ENCODE measurements at places on chromosomes 1 and 21.

GRCh38 chr1:75615613-75616435 lies 4.9 kb upstream of the SLC44A5 start:
- DNase-seq, result no peak

GRCh38 chr1:171879556-171879955 lies 38.3 kb downstream of the DNM3 start:
- DNase-seq, result no peak

GRCh38 chr1:166302989-166303758 lies 136.4 kb upstream of the FAM78B start:
- no peak for DNase-seq

GRCh38 chr21:29072873-29073221 lies 601 bp downstream of the CCT8 start:
- no peak for DNase-seq

- DNase-seq, result no peak
Observed at GRCh38 chr1:119298687-119299303, 69.8 kb upstream of the HAO2 start.

GRCh38 chr21:42257091-42257765 lies 38.3 kb downstream of the ABCG1 start:
- DNase-seq, result no peak

DNA sequence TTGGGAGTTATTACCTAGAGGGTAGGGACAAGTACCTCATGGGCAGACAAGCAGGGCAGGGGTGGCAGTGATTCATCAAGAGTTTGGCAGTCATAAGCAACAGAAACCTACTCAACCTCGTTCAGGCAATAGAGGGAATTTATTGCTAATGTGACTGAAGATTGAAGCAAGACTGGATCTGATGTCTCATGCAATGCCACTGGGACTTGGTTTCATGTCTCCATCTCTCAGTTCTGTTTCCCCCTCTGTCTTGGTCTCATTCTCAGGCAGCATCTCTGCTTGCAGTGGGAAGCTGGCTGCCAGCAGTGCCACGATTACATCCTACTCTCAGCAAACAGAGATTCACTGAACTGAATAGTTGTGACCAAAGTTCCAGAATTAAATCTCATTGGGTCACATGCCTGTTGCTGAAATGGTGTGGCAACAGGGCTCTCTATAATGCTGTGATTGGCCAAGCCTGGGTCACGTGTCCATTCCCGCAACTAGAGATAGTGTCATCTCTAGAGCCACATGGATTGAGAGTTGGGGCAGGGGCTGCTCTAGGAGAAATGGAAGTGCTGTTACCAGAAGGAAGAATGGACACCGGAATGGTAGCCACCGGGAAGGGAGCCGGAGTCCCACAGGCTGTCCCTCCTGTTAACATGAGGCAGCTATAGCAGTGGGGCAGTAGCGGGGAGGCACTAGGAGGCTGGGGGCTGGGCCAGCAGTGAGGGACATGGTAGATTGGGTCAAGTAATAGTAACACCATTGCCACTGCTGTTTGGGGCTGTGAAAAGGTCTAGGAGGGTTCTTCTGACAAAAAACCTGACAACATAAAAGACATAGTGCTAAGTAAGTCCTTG lies 3.9 kb upstream of the CDC42 start:
- no peak for DNase-seq

DNA sequence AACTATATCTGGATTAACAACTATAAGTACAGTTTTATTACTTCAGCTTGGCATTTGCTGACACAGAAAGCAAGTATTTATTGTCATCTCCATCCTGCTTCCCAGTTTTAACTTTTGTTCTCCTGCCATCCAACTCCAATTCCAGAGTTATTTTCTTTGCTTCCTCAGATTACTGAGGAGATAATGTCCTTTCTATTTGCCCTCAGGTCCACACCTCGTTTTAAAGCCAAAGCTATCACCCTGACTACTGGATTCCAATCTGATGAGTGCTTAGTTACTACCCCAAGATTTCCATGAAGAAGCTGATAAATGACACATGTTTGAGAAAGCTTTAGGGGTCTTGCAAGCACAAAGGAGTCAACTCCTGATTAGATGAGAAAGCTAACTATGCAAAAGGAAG lies 25.2 kb downstream of the ACKR1 start:
- no peak for DNase-seq

DNA sequence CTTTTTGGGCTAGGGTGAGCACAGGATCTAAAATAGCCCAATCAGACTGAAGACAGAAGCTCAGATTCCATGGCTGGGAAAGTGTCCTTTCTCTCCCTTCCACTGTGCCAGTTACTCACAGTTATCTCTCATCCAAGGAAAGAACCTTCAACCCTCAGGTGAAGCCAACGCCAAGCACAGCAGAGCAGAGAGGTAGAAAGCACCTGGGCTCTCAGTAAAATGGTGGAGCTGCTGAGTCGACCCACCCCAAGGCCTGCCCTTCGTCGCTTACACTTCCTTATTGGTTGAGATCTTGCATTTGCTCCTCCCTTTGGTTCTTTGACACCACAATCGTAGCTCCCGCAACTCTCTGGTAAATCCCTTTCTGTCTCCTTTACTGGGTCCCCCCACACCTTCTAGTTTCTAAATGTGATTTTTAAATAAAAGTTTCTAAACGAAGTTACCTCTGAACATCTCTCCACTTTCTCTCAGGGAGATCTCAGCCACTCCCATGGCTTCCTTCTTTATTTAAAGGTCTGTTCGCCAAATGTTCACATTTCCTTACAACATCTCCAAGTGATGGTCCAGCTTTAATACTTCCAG lies 27.5 kb upstream of the SLC30A1 start:
- DNase-seq, result peak; percentile 21

DNA sequence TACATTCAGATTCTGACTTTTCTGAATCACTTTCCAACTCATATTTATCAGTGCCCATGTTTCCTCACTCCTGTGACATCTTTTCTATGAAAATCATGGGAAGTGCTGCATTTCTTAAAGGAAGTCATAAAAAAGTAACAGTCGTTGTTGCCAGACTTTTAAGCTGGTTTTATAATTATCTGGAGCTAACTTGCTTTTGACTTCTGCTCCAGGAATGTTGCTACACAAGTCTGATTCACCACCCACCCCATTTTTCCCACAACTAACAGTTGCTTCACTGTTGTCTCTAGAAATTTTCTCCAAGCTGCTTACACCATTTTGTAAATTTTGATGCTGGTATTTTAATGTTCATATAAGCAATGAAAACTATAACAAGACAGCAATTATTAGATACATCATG lies 12.2 kb downstream of the FCRLB start:
- no peak for DNase-seq

- no peak for DNase-seq
Observed at GRCh38 chr1:58363585-58363984, 182.9 kb downstream of the OMA1 start.

GRCh38 chr1:168819668-168820067 lies 90.7 kb upstream of the DPT start:
- DNase-seq, result no peak

GRCh38 chr1:189084811-189085210 lies 1392.9 kb downstream of the BRINP3 start:
- no peak for DNase-seq

GRCh38 chr1:198754670-198755069 lies 115.8 kb downstream of the PTPRC start:
- DNase-seq, result no peak

GRCh38 chr1:15939181-15940109 lies 36.5 kb downstream of the ZBTB17 start:
- no peak for DNase-seq

DNA sequence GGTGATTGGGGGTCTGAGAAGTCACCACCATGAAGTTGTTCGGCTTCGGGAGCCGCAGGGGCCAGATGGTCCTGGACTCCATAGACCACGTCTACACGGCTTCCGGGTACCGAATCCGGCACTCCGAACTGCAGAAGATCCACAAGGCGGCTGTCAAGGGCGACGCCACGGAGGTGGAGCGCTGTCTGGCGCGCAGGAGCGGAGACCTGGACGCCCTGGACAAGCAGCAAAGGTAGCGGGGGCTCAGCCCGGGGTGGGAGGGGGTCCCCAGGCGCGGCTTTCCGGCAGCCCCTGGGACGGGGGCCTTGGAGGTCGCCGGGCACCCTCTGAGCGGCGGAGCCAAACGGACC lies 146.5 kb downstream of the LIPI start:
- no peak for DNase-seq

- DNase-seq, result no peak
Observed at GRCh38 chr1:4689271-4689935, 35.0 kb downstream of the AJAP1 start.

- DNase-seq, result no peak
Observed at GRCh38 chr1:51314974-51315373, 15.4 kb downstream of the TTC39A start.

DNA sequence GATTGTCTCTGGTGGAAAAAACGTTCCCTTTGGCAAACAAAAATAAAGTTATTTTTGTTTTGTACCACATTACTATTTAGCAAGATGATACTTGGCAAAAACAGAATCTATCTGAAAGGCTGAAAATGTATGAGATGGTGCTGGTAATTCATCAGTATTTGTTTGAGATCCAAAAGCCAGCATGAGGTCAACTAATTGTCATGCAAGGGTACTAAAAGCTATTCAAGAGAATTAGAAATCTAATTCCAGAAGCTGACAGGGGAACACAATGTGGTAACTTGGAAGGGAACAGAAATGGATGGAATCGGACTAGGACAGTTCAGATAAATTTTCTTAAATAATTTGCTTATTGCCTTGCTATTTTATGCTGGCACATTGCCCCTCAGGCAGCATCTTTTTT lies 263.8 kb downstream of the KCNT2 start:
- DNase-seq, result no peak

DNA sequence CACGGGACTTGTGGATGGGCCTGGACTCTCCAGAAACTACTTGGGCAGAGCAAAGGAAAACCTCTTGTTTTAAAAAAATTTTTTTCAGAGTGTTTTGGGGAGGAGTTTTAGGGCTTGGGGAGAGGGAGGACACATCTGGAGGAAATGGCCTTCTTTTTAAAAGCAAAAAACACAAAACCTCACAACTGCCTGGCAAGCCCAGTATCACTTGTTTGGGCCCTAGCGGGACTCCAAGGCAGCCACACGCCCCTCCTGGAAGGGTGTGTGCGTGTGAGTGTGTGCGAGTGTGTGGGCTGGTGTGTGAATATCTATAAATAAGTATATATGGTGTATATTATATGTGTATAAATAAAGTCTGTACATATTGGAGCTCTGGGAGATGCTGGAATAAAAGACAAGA lies 57.7 kb upstream of the ACTL8 start:
- no peak for DNase-seq

GRCh38 chr1:21651214-21652042 lies 17.7 kb downstream of the RAP1GAP start:
- peak; percentile 51 for DNase-seq

- no peak for DNase-seq
Observed at GRCh38 chr1:156012051-156012817, 8.5 kb downstream of the SSR2 start.

- no peak for DNase-seq
Observed at GRCh38 chr1:59596432-59596831, 218.3 kb upstream of the HOOK1 start.

- DNase-seq, result no peak
Observed at GRCh38 chr1:17611991-17612390, 72.5 kb downstream of the ARHGEF10L start.

- DNase-seq, result no peak
Observed at GRCh38 chr1:225427235-225428067, at the start of gene LBR. LBR (minus strand) TSS chr1:225428038; CDS start chr1:225424075, 3,963 bp downstream.

DNA sequence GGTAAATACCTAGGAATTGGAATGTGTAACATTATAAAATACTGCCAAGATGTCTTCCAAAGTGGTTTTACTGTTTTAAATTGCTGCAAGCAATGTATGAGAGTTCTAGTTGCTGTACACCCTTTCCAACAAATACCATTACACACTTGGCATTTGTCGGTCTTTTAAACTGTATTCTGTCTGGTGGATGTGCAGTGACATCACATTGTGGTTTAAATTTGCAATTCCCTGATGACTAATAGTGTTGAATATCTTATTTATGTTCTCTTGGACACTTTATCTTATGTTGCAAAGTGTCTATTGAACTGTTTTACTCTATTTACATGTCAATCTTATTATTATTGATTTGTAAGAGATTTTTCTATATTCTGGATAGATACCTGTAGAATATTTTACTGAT lies 561.2 kb upstream of the B3GALT2 start:
- DNase-seq, result no peak

- no peak for DNase-seq
Observed at GRCh38 chr1:3465935-3466321, 11.5 kb downstream of the ARHGEF16 start.

DNA sequence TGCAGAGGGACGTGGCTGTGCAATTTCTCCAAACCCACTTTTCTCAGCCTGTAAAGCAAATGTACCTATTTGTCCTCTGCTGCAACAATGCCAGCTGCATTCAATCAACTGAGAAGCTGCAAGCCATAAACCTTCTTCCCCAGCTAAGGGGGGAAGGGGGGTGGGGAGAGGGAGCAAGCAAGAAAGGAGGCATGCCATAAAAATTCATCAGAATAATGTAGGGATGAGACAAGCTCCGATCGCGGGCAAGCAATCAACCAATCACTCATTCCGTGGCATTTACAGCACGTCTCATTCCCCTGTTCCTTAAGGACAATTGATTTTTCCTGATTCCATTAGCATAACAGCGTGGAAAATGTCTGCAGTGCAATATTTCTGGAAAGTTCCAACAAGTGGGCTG lies 144.8 kb downstream of the DMRTA2 start:
- no peak for DNase-seq

GRCh38 chr1:32266921-32267591 lies 16.0 kb downstream of the LCK start:
- DNase-seq, result peak; percentile 49

GRCh38 chr1:118077331-118078045 lies 107.5 kb downstream of the SPAG17 start:
- DNase-seq, result no peak

DNA sequence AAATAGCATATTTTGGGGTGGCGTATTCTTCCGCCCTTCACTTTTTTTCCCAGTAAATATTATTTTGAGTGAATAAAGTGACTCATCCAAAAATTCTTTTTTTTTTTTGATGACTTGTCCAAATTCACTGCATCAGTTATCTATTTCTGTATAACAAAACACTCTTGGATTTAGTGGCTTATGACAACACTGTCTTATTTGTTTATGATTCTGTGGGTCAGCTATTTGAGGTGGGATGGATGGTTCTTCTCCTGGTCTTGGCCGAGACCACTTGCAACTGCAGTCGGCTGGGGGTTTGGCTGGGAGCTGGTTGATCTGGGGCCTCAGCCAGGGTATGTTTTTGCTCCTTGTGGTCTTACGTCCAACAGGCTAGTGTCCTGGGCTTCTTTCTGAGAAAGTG lies 39.9 kb upstream of the SRSF10 start:
- no peak for DNase-seq

GRCh38 chr1:184359909-184360308 lies 26.9 kb upstream of the C1orf21 start:
- DNase-seq, result no peak

All from CD4-positive, alpha-beta T cell treated with Interleukin-17A for 1 hour (primary cell).